HT1080 (cell line): ENCODE measurements at places on chromosomes 7 and 10. TPM values are rescaled to one million over a fixed set of nuclear protein-coding genes. Genes with fewer than 3 reads are reported as not detected.

SYT15B gene
- not detected in 2 replicates for total RNA-seq

PTPRE gene
- 24.6 and 32.0 TPM in 2 replicates for total RNA-seq

HEPACAM2 gene
- not detected in 2 replicates for total RNA-seq

CALML3 gene
- not detected in 2 replicates for total RNA-seq

DNA sequence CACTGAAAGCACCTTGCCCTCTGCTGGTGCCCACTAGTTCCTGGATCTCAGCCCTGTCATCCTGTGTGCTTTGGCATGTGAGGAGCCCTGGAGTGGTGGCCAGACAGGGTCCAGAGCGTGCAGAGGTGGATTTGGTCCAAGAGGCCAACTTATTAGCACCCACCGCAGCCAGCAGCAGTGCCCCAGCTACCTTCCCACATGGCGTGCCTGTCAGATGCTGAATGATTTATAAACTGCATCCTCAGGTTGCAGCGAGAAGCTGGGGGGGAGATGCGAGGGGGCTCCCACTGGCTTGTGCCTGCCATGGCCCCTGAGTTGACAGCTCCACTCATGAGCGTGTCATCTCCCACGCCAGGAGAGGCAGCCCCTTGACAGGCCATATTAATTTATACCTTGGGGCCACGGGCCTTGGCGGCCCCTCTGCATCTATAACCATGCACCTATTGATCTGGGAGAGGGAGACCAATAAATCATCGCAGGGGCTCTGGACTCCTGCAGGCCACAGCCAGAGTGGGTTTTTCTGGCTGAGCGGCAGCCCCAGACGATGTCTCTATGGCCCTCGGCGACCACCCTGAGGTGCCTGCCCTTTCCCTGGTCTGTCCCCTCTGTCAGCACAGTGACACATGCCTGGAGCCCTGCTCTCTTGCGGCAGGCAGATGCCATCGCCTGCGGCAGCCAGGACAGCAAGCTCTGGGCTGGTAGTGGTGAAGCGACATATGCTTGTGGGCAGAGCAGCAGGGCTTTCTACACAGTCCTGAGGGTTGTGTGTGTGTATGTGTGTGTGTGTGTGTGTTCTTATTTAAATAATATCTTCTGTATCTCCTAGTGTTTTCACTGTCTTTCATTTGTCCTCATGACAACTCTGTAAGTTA lies 120.8 kb downstream of the CDH23 start:
- no peak for DNase-seq

DNA sequence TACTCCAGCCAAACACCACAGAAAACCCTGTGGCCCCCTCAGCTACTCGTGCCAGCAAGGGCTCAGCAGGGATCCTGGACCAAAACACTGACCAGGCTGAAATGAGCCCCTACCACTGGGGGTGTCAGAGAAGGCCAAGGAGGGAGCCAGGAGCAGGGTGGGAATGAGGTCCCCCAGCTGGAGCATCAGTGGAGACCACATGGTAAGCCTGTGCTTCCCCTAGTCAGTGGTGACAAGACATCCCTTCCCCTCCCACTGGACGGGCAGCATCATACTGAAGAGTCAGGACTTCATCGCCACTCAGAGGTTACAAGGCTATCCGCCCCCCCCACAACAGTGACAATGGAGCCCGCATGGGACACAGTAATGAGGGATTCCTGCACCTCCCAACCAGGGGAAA lies 99.6 kb downstream of the LHPP start:
- DNase-seq, result no peak

DNA sequence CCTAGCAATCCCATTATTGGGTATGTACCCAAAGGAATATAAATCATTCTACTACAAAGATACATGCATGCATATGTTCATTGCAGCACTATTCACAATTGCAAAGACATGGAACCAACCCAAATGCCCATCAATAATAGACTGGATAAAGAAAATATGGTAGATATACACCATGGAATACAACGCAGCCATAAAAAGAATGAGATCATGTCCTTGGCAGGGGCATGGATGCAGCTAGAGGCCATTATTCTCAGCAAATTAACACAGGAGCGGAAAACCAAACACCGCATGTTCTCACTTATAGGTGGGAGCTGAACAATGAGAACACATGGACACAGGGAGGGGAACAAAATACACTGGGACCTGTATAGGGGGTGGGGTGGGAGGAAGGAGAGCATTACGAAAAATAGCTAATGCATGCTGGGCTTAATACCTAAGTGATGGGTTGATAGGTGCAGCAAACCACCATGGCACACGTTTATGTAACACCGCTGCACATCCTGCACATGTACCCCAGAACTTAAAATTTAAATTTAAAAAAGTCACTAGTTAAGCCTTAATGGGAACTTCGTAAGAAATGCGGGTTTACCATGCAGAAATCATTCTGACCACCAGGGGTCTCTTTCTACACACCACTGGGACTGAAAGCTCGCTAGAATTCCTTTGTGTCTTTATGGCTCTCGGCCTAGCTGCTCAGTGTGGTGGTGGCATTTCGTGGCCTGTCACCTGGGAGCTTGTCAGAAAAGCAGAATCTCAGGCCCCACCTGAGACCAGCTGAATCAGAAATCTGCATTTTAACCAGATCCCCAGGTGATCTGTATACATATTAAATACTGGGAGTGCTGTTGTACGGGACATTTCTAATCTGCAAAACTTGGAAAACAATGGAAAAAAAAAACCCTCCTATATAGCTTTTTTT lies 9.5 kb downstream of the ANKRD1 start:
- DNase-seq, result peak; percentile 76

- DNase-seq, result no peak
Measured at GRCh38 chr10:5079836-5080235, 14.4 kb upstream of the AKR1C3 start.

GRCh38 chr7:86295526-86295925 lies 348.2 kb upstream of the GRM3 start:
- no peak for DNase-seq

DNA sequence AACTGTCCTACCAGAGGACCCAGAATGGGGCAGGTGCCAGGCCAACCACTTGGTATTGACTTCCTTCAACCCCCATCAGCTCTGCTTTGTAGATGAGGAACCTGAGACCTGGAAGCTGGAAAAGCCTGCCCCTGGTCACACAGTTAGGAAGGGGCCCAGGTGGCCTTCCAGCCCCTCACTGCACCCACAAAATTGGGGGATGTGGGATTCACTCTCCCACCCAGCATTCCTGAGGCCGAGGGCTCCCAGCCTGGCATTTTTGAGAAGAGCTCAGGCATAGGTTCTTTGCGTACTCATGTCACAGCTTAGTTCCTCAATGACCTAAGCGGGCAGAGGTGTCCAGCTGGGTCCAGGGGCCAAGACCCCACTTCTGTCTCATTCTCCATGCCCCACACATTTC lies 46.1 kb downstream of the EBF3 start:
- no peak for DNase-seq

DNA sequence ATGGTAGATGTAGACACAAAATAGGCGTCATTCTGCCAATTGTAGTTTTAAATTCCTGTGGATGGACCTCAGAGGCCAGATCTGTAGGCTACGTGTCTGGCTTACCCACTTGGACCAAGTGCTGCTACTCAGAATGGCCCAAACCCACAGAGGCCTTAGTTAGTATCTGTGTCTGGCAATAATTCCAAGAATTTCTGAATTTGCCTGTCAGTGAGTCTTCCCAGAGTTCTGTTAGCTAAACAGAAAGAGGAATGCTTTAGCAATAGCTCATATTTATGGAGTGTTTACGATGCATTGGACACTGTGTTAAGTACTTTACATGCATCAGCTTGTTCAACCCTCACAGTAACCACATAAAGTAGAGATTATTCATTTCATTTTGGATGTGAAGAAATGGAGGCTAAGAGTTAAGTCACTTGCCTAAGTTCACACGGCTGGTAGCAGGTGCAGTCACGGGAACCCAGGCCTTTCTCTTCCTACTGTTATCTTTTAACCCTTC lies 231.8 kb downstream of the PTEN start:
- DNase-seq, result no peak
